ENCODE measurements at places on chromosomes 1 and 21.

GRCh38 chr1:23980728-23981070 is 572 bp upstream of the SRSF10 start:
- DNase-seq = peak; percentile 85

DNA sequence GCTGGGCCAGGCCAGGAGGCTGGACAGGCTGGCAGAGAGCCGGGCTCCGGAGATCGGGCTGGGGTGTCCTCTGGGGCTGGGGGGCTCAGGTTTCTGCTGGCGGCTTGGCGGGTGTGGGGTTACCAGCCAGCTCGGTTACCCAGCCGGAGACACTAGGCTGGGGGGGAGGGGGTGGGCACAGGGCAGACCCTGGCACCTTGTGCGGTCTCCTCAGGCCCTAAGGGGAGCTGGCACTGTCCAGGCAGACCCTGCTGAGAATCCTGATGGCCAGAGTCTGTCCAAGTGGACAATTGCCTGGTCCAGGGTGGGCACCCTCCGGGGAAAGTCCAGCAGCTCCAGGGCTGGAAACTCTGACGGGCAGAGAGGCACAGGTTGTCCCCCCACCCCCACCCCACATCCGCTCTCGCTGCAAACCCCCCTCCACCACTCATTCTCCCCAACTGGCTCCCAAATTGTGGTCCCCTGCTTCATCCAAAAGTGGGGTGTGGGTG is 6.7 kb downstream of the ZBTB7B start:
- no peak for DNase-seq

GRCh38 chr1:60672449-60672848 is 409.9 kb upstream of the NFIA start:
- DNase-seq = no peak

DNA sequence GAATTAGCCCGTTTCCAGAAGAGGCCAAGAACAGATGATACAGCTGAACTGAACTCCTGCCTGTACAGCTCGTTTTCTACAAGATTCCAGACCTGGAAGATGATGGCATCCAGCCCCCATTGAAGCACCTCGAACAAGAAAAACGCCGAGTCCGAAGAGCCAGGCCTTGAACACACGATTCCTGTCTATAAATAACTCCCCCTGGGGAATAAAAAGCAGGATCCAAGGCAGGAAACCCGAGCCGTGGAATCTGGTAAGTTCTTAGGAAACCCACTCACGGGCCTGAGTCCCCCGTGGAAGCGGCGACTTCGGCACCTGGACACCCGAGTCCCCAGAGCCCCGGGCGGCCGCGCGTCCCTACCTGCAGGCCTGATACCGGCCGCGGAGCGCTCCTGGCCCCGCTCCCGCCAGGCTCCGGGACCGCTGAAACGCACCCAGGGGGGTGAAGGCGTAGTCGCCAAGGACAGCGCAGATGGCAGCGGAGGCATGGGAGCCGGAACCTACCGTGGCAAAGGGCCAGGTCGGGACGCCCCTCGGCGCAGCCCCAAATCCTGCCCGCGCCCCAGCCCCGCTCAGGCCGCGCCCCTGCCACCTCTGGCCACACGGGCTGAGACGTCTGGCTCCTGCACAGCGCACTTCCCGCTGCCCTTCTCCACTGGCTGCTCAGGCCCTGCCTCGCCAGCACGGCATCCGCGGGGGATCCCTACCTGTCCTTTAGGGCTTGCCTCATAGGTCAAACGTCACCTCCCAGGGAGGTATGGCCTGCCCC is 14.0 kb upstream of the HLCS start:
- DNase-seq = peak; percentile 11

DNA sequence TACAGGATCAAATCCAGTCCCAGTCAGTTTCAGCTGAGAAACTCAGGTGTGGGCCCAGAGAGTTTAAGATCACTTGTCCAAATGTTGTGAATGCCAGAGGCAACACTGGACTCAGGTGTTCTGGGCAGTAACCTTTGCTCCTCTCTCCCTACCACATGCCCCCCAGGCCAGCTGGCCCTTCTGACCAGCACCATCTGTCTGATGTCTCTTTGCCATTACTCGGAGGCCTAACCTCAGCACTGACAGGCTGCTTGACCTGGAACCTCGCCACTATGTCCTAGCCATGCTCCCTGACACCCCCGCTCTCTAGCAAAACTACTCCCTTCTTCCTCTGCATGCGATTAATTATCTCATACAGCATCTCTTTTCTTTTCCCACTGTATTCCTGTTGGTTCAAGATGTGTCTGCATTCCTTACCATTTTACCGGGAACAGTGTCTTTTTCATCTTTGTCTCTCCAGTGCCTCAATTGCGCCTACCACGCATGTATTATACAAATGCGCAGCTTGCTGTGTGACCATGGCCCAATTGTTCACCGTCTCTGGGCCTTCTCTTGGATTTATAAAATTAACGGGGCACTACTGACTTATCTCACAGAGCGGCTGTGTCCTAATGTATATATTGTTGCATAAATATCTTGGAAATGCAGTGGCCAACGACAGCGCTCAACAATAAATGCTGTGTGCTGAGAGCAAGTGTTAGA is 159.5 kb upstream of the IRF2BP2 start:
- DNase-seq = no peak

GRCh38 chr1:41536361-41536802 is 51.9 kb upstream of the EDN2 start:
- no peak for DNase-seq

- peak; percentile 1 for DNase-seq
These were observed 150.9 kb upstream of the ZRANB2 start for GRCh38 chr1:71231751-71232150.

DNA sequence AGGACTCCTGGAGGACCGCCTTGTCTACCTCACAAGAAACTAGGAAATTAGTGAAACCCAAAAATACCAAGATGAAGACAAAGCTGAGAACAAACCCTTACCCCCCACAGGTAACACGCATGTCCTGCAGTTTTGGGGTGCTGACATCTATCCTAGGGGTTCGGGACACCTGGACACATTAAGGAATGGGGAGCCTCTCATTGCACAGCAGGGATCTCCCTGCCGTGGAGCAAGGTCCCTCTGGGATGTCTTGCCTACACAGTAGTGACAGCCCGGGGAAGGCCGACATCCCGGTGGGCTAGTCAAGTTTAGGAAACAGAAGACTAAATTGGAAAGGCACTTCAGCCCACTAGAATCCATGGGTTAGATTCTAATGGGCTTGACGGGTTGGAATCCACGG is 44.5 kb downstream of the SIM2 start:
- no peak for DNase-seq

GRCh38 chr1:200654660-200655059 is 15.0 kb downstream of the DDX59 start:
- no peak for DNase-seq
